NCI-H446 (cell line): ENCODE measurements at places on chromosomes 11 and 22.

- DNase-seq = no peak
Observed at GRCh38 chr22:48106715-48107259, 1344.3 kb downstream of the TBC1D22A start.

GRCh38 chr22:29626497-29627195 lies 23.2 kb downstream of the NF2 start:
- DNase-seq = no peak

- DNase-seq = peak; percentile 64
Observed at GRCh38 chr22:17638182-17638431, 450 bp upstream of the BCL2L13 start.

DNA sequence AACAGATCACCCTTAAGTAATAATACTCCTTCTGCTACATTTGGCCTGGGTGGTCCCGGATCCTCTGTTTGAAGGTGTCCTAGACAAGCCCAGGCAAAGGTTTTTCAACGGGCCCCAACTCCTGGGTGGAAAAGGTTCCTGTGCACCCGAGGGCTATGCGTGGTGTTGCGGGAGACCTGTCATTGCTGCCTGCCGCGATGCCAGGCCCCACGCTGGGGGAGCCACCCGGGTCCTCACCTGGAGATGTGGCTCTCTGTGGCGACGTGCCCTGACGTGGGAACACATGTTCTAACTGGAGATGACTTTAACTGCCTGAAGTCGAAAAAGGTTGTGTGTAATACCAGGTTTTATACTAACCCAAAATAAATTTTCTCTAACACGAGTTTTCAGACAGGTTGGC lies 467.1 kb downstream of the NTM start:
- no peak for DNase-seq

- no peak for DNase-seq
Observed at GRCh38 chr11:4093519-4094347, 866 bp upstream of the RRM1 start.

- DNase-seq = no peak
Observed at GRCh38 chr11:15213471-15214231, 98.9 kb downstream of the INSC start.

DNA sequence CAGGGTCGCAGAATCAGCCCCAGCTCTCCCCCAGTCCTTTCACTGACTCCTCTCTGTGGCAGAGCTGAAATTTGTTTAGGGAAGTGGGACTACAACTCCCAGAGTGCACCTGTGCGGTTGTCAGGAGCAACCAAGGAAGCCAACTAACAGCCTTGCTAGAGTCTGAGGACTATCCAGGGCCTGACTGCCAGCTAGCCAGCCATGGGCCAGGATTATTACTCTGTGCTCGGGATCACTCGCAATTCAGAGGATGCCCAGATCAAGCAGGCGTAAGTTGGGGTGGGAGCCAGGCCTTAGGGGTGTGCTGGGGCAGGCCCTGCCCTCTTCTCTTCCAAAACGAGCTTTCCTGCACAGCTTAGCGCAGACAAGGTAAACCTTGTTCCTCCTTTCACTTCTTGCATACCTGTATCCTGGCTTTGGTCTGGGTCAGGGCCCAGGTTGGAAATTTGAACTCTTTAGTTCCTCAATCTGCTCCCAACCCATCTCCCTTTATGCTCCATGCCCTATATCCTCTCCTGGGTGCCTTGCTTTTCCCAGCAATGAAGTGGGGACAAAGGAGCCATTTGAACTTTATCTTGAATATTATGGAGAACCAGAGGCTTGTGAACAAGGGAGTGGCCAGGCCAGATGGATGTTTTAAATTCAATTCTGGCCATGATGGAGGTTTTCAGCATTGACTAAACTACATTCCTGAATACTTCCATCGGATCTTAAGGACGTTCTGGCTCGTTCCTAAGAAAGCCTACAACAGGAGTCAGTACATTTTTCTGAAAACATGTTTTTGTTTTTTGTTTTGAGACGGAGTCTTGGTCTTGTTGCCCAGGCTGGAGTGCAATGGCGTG lies at the start of gene DNAJB13:
Gene DNAJB13 (plus strand): TSS at position 158 of the 842 bp plus-strand sequence. CDS start 44 bp downstream, at position 202.
- peak; percentile 45 for DNase-seq

- no peak for DNase-seq
Observed at GRCh38 chr11:86999859-87000753, 37.6 kb upstream of the TMEM135 start.

DNA sequence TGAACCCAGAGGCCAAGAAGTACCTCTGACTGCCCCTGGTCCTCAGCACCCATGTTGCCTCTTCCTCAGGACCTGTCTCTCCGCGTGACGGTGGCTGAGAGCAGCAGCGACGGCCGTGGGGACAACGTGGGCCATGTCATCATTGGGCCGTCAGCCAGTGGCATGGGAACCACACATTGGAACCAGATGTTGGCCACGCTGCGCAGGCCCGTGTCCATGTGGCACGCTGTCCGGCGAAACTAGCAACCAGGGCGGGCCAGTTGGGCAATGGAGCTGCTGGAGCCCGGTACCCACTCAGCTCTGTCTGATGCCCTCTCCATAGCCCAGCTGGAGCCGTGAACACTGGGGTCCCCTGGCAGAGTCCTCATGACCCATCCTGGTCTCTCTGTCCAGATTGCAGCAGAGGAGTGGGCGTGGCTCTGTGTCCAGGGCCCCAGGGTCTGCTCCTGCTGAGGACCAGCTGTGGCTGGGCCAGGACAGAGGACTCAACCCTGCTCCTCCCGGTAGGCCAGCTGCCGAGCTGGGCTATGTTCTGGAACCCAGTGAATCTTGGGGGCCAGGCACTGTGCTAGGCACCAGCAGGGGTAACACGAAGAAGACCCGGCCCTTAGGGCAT lies 8.0 kb upstream of the RHOD start:
- no peak for DNase-seq

- no peak for DNase-seq
Observed at GRCh38 chr11:10524471-10524870, 16.5 kb downstream of the RNF141 start.

DNA sequence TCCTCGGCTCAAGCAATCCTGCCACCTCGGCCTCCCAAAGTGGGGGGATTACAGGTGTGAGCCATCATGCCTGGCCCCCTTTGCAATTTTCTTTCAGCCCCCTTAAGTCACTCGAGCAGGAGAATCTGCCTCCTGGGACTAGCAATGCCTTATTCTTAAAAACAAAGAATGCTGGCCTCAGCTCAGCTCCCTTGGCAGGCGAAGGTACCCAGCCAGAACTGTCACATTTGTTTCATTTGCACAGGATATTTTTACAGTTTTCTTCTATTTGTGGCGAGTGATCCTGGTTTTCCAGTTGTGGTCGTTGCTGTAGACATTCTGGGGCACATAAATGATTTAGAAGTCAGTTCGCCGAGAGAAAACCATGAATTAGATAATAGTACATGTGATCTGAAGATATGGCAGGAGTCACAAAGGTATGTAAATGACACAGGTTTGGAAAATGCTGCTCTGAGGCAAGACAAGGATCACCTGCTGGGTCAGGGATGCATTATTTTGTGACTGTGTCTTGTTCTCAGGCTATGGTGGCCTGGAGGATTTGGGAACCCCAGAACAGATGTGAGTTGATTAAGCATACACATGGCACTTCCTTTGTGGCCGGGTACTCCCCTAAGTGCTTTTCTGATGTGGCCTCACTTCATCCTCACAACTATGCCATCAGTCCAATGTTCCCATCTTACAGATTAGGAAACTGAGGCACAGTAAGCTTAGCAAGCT lies 51.2 kb upstream of the SLC22A12 start:
- DNase-seq = no peak

DNA sequence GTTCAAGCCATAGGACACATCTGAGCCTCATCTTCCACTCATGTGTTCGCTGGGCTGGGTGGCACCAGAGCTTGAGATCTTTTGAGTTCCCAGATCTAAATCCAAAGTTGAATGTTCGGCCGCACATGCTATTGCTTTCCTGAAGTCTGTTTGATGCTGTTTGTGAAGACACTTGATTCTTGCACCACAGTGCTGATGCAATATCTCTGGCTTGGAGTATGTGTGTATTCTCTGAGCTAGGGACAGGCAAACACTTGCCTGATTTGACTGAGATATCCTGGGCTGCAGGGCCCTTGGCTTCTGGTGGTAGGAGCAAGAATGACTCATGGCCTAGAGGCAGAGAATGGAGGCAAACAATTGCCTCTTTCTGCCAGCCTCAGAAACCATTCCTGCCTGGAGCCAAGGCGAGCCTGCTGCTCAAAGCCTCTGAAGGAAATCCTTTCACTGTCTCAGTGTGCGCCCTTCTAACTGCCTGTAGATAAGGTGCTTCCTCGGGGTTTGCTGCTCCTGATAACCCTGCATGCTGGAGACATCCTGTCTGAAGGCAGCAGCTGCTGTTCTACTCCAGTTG lies 73.0 kb downstream of the CYB5R2 start:
- no peak for DNase-seq

DNA sequence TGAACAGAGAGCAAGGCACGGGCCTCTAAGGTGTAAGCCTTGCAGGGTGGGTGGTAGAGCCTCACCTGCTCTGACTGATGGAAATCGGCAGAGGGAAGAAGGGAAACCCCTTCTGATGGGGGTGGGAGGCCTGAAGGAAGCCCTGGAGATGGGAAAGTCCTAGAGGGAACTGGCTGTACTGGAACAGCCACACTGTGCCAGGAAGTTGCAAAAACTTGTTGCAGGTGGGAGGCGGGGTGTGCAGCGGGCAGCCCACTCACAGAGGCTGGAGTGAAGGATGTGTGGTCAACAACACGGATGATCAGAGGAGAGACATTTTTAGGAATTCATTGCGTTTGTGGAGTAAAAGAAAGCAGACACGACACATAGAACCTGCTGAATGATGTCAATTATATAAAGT lies 91.3 kb downstream of the ZC3H12C start:
- no peak for DNase-seq

DNA sequence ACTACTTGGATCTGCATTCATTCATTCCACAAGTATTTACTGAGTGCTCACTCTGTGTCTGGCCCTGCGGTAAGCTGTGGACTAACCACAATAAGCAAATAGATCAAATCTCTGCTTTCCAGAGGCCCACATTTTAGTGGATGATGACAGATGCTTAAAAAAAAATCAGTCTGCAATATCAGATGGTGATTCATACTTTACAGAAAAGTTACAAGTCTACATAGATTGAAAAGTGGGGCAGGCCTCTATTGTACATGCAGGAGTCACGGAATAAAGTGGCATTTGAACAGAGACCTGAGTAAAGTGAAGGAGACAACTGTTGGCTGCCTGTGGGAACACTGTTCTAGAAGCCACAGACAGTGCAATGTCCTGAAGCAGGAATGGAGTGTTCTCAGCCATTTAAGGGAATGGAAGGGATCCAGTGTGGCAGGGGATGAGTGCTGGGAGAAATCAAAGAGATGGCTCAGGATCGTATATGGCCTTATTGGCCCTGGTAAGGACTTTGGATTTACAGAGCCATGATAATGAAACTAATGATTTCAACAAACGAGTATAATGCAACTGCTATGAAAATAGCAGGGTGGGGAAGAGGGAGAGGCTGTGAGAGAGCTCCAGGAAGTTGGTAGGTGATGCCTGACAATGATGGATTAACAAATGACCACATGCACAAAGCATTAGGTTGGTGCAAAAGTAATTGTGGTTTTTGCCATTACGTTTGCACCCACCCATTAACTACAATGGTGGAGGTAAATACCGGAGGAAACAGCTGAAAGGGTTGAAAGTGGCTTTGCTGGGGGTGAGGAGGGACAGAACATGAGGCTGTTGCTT lies 31.1 kb downstream of the TMEM45B start:
- no peak for DNase-seq

GRCh38 chr11:112975493-112975892 lies 14.3 kb downstream of the NCAM1 start:
- DNase-seq = no peak

- DNase-seq = no peak
Observed at GRCh38 chr11:17019232-17019631, 5.0 kb upstream of the PLEKHA7 start.

GRCh38 chr22:30459181-30460052 lies 12.4 kb downstream of the SEC14L3 start:
- DNase-seq = no peak

DNA sequence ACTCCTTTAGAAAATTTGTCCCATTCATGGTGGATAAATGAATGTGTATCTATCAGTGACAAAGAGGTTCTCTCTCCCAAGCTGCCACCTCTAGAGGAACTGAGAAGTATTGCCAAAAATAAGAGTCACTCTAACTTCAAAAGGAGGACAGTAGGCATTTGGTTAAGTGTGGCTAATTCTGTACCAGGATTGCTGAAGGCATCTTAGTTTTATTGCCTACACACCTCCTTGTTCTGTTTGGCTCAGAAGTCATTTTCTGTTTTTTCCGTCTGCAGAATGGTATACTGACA lies 189.0 kb upstream of the MPPED2 start:
- no peak for DNase-seq

- no peak for DNase-seq
Observed at GRCh38 chr11:30818721-30819120, 232.6 kb upstream of the MPPED2 start.

DNA sequence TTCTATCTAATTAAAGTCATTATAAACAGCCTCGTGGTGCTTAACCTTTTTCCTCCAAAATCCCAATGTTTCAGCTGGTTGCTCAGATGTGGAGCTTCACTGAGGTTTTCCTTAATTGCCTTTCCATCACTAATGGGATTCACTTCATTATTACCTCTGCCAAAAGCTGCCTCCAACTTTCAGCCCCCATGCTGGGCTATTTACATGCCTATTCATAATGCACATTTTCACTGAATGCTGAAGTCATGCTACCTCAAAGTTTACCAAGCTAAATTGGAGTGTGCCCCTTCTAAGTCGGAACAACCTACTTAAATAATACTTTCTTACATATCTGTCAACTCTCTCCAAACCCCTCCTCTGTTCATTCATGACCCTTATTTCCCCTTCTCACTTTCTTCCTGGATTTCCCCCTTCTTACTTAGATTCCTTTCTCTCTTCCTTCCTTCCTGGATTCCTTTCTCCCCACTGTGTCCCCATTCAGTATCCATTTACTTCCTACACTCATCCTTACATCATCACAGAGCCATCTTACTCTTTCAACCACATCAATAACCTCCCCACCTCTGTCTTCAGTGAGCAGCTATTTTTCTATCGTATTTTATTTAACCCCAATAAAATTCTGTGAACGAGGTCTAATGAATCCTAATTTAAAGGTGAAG lies 887.3 kb upstream of the TENM4 start:
- no peak for DNase-seq

DNA sequence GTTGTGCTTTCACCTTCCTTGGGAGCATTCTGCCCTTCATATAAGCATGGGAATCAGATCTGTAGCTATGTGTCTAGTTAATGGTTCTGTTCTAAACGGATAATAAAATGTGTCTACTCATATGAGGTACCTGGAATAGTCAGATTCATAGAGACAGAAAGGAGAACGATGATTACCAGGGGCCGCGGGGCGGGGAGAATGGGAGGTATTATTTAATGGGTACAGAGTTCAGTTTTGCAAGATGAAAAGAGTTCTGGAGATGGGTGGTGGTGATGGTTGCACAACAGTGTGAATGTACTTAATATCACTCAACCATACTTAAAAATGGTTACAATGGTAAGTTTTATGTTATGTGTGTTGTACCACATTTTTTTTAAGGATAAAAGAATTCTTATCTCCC lies 10.0 kb upstream of the ABCC8 start:
- no peak for DNase-seq

GRCh38 chr11:17141156-17141555 lies 63.7 kb upstream of the RPS13 start:
- no peak for DNase-seq
